ENCODE measurements at places on chromosomes 1 and 21.

- DNase-seq = no peak
Observed at GRCh38 chr1:184035719-184036516, 1.6 kb downstream of the COLGALT2 start.

DNA sequence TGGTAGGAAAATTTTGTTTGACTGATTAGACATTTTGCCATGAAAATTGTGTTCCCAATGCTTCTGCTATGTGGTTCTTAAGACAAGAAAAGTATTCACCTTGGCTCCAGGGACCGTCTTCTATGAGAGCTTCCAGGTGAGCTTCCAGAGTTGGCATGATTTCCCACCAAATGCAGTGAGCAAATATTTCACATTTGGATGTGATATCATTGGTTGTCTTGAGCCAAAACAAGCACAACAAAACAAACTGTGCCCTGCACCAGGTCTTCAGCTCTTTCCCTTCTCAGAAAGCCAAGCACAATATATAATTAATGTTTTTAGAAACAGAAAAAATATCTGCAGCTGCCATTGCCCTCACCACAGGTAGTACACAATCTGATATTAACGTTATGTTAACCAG is 1009.0 kb downstream of the PLA2G4A start:
- no peak for DNase-seq

DNA sequence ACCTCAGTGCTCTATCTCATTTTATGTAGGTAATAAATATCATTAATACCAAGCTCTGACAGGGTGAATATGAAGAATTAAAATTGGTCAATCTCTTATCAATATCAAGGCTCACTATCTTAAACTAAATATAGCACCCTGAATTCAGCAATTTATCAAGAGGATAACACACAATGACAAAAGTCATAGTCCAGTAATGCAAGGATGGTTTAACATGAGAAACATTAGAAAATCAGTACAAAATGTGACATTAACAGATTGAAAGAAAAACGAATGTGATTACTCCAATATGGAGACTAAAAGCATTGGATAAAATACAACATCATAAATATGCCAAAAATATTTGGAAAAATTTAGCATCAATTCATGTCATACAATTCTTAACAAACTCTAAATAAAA is 53.9 kb downstream of the OBSCN start:
- DNase-seq = no peak

DNA sequence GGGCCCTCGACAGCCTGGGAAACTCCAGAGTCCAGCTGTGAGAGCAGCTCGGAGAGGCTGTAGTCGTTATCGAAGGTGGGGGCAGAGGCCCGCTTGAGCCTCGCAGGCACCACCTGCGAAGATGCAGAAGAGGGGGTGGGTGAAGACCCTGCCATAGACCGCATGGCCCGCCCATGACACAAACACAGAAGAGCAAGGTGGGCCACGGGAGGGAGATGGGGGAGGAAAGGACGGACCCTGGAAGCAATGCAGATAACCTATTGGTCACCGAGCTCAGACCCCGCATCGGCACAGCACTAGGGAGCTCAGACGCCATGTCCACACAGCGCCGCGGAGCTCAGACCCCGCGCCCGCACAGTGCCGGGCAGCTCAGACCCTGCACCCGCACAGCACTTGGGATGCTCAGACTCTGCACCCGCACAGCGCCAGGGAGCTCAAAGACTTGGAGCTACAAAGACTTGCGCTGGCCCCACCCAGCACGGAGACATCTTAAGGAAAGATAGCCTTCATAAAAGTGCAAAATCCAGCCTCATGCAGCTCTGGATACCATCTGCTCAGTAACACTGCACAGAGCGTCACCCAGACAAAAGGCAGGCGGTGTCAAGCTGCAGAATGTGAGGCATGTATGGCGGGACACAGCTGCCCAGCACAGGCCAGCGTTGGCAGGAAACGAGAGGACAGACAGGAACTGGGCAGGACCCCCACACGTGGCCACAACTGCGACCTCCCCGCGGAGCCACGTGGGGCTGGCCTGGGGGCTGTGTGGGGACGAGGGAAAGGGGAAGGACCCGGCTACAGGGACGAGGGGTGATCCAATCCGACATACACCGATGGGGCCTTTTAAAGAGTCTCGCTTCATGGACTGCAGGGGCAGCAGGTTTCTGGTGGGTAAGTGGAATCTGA is 22.6 kb downstream of the RIPK4 start:
- DNase-seq = no peak

GRCh38 chr1:199292896-199293295 is 654.1 kb downstream of the PTPRC start:
- no peak for DNase-seq

DNA sequence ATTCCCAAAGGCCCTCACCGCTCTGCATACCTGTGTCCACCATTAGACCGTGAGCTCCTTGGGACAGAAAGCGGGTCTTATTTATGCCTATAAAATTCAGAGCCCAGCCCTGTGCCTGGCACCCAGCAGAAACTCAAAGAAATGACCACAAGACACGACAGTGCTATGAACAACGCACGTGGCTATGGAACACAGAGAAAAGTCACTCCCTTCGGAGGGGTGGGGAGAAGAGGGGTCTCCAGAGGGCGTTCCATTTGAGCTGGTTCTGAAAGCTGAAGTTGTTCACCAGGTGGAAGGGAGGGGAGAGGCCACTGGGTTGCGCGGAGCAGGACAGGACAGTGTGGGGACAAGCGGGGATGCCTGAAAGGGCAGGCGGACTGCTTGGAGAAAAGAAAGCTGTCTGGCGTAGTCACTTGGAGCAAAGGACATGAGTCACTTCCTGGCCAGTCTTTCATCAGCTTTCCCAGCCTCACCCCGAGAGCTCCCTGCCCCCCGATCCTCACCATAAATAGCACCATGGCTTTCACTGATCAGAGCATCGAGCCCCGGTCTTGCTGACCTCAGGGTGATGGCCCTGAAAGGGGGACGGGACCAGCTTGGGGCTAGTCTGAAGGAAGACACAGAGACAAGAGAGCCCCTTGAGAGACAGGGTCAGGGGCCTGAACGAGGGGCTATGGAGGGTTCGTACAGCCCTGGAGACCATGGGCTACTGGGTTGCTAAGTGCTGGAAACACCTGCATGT is 28.5 kb downstream of the ECE1 start:
- peak; percentile 49 for DNase-seq

DNA sequence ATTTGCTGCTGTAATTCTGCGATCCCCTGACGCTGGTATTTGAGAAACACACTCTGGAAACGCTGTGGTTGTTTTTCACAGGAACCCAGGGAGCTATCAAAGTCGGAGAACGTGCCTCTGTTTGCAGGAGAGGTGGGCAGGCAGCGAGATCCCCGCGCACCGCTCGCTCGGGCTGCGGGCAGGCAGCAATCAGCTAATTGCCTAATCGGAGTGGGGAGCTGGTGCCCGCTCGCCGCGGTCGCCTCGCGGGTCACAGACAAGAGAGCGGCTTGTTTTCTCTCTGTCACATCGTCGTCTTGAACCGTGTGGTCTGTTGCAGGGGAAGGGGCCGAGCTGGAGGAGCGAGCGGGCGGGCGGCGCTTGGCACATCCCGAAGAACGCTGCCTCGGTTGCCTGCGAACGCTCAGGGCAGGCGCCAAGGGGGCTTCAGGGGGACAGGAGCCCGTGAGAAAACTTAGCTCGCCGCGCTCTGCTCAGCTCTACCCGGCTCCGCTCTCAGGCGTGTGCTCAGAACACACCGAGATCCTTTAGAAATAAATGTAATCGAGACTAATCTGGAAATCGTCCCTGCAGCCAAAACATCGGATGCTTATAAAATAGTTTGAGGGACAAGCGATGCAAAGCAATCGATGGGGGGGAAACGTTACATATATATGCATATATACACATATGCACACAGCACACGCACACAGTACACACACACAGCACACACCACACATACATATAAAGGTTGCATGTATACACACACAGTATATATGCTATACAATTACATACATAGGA is 93.6 kb upstream of the SMYD2 start:
- no peak for DNase-seq

DNA sequence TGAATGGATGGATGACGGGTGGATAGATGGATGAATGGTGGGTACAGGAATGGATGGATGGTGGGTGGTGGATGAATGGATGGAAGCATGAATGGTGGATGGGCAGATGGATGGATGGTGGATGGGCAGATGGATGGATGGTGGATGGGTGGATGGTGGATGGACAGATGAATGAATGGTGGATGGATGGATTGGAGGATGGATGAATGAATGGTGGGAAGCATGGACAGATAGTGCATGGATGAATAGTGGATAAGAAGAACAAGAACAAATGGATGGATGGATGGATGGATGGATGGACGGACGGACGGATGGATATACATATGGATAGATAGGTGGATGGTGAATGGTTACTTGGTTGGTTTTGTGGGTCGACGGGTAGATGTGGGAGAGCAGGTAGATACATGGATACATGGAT is 4.7 kb downstream of the CHD5 start:
- DNase-seq = no peak

GRCh38 chr1:61121631-61122030 is 39.3 kb downstream of the NFIA start:
- no peak for DNase-seq

- no peak for DNase-seq
Observed at GRCh38 chr1:8065369-8065768, 39.3 kb upstream of the ERRFI1 start.

DNA sequence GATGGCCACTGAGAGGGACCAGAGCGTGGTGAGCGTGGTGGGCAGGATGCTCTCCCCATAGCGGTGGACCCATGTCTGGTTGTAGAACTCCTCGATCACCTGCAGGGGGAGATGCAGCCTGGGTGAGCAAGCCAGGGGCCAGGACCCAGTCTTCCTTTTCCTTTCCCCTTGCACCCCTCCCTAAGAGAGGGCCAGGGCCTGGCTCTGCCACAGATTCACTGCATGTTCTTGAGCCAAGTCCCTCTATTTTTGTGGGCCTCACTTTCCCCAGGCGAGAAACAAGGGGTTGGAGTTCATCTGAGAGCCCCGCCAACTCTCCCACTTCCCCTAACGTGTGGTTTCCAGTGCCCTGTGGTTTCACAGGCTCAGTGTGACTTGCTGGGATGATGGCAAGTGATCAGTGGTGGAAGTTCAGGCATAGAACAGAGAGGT is 27.5 kb downstream of the SLC2A1 start:
- DNase-seq = peak; percentile 67

- no peak for DNase-seq
Observed at GRCh38 chr21:25586791-25587190, 20.5 kb downstream of the MRPL39 start.

All from AML-193 (cell line).